Activated CD8-positive, alpha-beta memory T cell treated with anti-CD3 and anti-CD28 coated beads for 1 hour (primary cell): ENCODE measurements at places on chromosomes 11 and 22.

DNA sequence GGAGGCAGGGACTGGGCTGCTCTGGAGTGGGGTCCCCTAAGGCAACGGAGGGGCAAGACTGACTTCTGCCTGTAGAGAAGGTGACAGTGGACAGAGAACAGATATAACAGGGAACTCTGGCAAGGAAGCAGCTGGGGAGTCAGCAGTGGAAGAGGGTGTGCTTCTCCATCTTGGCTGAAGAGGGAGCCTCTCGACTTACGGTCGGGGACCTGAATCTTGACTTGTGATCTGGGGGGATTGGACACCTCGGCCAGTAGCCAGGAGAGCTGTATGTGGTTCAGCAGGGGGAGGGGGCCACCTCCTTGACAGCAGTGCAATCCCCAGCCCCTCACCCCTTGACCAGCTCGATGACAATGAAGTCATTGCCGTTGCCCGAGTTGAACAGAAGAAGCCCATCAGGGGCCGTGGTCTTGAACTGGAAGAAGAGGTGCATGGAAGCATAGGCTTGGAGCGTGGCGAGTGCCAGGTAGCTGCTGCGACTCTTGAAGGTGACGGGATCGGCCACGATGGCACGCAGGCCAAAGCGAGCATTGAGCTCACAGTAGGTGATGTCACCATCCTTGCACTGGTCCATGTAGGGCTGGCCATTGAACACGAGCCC, 60.0 kb downstream of the SLC22A12 start:
- DNase-seq, result no peak

DNA sequence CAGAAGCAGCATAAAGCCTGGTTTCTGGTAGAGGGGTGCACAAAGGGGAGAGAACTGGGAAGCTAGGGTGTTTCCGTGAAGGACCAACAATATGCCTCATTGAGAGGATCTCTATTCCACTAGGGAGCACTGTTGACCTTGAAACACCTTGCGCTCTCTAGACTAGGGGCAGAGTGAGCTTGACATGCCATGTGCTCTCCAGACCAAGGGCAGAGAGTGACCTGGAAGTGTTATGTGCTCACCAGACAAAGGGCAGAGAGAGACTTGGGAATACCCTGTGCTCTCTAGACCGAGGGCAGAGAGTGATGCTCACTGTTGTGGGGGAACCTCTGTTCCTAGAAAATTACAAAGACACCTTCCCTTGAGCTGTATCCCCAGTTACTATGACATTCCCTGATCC, 15.2 kb upstream of the EI24 start:
- DNase-seq, result no peak

DNA sequence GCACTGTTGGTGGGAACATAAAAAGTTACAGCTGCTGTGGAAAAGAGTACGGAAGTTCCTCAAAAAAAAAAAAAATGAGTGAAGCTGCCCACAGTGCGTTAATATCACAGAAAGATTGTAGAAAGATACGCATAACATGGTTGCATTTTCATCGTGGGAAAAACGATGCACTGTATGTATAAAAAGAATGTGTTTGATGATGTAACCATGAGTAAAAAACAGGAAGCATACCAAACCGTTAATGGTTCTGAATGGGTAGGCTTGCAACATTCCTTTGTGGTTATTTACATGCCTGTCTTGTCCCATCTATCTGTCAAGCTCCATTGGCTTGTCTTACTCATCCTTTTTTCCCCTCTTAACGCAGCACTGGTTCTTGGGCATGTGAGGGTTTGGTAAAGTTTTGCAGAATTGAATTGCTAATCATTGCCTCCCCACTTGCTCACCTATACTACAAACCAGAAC, 33.8 kb upstream of the DKK3 start:
- no peak for DNase-seq

DNA sequence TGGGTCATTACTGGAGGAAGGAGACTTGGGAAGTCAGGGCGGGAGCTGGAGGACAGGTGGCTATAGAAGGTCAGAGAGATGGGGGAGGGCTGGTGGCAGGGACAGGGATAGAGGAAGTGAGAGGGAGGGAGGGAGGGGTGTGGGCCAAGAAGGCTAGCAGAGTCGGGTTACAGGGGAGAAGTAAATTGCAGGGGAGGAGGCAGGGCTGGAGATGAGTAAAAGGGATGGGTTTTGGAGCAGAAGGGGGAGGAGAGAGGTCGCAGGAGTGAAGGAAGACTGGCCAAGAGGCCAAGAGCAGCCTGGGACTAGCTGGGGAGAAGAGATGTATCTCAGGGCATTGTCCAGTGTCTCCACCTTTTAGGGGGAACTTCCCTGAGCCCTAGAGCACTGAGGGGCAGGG, 33.0 kb downstream of the LRRC10B start:
- no peak for DNase-seq

DNA sequence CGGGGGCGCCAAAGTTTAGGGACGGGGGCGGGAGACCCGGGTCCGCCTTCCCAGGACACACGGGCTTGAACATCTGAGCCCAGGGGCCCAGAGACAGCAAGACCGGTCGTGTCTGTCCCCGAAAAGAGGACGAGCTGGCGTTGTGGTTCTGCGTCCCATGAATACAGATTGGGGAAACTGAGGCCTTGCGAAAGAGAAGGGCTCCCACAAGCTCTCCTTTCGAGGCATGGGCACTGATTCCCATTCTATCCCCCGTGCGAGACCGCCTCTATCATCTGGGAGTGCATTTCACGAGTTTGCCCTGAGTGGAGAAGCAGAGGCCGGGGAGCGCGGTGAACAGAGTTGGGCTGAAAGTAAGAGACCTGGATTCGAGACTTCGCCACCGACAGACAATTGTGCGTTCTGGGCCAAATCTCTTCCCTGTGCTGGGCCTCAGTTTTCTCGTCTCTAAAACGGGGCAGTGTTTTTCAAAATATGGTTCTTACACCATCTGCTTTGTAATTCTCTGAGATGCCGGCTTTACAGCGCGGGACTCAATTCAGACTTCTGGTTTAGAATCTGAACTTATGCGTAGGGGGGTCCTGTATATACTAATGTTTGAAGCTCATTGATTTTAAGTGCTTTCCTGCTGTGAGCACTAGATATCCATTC, 471 bp downstream of the RNF185 start:
- peak; percentile 1 for DNase-seq

GRCh38 chr11:76660533-76661305, 9.8 kb downstream of the LRRC32 start:
- DNase-seq, result no peak

GRCh38 chr11:86003654-86004053, 65.2 kb downstream of the PICALM start:
- no peak for DNase-seq

- no peak for DNase-seq
Measured at GRCh38 chr11:43732225-43732624, 51.7 kb downstream of the HSD17B12 start.

- DNase-seq, result no peak
Measured at GRCh38 chr11:22461626-22462025, 123.4 kb downstream of the SLC17A6 start.

- DNase-seq, result no peak
Measured at GRCh38 chr11:12707500-12707880, 33.3 kb downstream of the TEAD1 start.

GRCh38 chr22:32733196-32733768, 68.2 kb upstream of the TIMP3 start:
- DNase-seq, result no peak

DNA sequence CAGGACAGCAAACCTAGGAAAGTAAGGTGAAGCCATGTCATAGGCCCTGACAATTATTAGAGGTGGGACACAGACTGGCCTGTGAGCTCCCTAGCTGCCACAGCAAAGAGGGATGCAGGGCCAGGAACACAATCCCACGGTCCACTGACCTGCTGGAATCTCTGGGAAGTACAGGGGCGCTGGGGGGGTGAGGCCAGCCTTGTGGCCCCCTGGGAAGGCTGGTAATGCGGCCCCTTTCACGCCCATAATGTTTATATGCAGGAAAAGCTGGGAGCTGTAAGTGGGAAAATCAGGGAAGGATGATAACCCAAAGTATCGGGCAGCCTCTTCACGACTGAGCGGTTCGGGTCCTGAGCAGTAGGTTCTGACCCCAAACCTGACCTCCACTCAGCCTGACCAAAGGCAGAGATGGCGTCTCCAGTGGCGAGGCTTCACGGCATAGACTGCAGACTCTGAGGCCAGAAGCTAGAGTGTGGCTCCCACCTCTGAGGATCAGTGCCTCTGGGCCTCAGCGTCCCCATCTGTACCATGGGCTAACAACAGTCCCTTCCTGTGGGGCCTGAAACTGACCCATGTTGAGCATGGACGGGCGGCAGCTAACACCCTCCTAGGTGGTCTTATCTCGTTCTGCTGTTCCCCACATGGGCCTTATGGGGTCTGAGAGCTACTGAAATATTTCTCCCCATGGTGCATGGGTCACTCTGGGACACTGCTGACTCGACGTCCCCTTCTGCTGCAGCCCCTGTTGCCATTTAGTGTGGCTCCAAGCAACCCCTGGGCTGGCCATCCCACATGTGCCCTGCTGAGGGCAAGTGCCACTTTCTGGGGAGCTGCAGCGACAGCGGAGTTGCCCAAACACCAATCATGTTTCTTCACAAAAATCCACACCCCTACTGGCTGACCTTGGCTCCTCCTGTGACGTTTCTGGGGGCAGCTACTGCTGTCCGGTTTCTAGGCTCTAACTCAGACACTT, 101.8 kb downstream of the PHF21B start:
- no peak for DNase-seq
